ENCODE measurements at places on chromosomes 13 and 19.
A peak's percentile ranks its signal among the peaks of the same experiment; 100 is the strongest.

- no peak for DNase-seq
Measured at GRCh38 chr13:24340608-24340955, 31.2 kb downstream of the C1QTNF9 start.

DNA sequence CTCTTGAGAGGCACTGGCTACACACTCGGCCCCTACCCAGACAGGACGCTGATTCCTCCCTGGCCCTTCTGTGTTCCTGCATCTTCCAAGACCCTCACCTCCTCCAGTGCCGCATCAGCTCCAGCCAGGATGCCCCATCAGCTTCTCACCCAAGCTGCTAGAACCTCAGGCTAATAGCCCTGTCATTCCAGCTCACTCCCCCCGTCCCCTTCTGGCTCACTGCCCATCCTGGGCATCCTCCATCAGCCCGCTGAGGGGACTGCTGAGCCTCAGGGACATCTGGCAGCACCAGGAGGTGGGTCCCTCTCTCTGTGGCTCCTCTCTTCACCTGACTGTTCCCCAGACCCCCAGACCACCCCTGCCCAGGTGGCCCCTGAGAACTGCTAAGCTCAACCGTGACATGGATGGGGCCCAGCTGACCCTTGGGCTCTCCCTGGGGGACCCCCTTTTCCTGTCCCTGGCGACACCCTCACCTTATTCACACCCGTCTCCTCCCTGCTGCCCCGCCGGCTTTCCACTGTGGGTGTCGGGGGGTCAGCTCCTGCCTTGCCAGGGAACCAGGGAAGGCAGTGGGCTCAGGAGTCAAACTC, 4.8 kb downstream of the FFAR3 start:
- DNase-seq = no peak

- no peak for DNase-seq
Measured at GRCh38 chr13:101576455-101576854, 124.0 kb downstream of the ITGBL1 start.

DNA sequence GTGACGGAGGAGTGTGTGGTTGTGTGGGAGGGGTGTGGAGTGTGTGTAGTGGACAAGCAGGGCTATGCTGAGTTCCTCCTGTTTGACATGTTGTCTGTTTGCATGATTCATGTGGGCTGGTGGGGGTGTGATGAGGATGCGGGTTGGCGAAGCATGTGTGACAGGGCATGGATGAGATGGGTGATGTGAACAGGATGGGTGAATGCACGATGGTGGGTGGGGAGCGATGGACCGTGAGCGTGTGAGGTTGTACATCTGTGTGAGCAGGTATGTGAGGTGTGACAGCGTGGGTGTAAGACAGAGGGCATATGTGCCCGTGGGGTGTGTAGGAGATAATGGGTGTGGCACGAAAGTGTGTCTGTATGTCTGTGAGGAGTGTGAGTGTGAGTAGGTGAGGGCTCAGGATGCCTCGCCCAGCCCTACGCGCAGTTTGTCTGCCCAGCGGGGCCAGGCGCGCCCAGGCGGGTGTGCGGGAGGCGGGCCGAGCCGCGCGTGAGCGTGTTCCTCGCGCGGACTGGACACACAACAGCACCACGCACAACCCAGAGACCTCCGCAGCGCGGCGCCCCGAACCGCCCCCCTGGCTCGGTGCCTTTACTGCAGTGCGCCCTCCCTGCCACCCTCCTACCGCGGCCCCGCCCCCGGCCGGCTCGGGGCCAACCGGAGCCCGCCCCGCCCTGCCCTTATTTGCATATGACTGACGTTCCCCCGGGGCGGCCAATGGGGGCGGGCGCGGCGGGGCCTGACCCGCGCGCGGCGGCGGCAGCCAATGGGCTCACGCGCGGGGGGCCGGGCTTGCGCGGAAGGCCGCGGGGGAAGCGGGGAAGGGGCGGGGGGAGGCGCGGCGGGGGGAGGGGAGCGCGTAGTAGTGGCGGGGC, 14.4 kb downstream of the CIC start:
- DNase-seq = peak; percentile 93

- no peak for DNase-seq
Measured at GRCh38 chr13:76697288-76697687, 188.9 kb downstream of the KCTD12 start.

GRCh38 chr13:31431722-31432137, 232.0 kb downstream of the B3GLCT start:
- DNase-seq = peak; percentile 28

DNA sequence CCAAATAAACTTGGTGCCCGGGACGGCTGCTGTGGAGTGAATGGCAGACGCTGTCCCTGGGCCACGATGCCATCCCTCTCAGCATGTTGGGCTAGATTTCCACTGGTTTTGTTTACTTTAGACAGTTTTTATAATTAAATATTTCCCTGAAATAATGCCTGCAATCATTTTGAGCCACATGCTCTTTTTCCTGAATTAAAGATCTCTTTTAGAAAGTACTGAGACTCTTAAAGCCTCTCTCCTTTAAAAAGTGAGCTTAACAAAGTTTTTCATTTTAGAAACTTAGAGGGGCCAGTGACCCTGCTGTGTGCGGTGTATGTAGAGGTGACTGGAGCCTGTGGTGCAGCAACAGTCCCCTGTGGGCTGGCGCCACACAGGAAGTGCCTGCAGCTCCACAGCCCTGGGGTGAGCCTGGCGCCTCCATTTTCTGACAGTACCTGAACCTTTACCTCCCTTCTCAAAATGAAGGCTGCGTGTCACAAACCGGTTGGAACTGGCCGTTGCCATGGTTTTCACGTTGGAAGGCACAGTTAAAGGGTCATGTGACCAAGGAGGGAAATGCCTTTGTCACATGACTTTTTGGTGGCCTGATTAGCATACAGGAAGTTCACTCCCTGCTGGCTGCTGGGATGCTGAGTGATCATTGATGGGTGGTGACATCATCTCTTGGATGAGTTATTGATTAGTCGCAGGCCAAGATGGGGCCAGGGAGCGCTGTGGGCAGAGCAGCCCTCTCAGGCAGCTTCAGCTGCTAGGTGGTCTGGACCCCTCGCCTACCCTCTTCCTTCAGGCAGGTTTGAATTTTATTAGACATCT, 26.3 kb downstream of the TSSK6 start:
- peak; percentile 64 for DNase-seq

- DNase-seq = no peak
Measured at GRCh38 chr13:49185264-49185663, 34.9 kb upstream of the MLNR start.

- no peak for DNase-seq
Measured at GRCh38 chr13:45713721-45714120, 11.6 kb downstream of the CBY2 start.

DNA sequence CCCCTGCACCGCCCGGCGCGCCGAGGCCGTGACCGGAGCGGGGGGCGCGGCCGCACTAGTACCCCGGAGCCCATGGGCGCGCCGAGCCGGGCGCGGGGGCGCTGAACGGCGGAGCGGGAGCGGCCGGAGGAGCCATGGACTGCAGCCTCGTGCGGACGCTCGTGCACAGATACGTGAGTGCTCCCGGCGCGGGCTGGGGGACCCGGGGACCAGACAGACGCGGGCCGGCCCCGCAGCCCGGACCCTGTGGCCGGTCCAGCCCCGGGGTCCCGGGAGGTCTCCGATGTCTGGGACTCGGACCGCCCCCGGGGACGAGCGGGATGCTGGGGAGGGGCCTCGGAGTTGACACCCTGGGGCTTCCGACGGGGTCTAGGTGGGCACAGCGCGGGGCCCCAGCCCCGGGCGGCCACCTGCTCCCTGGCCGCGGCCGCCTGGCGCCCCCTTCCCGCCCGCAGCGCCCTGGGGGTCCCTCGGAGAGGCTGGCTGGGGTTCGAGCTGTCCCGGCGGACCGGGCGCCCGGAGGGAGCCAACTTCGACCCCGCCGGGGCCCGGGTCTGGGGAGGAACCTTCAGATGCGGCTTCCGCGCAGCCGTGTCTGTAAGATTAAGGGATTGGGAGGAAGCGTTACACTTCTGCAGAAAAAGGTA, 568 bp downstream of the ATP11A start:
- no peak for DNase-seq

All from stimulated activated CD8-positive, alpha-beta memory T cell treated with anti-CD3 and anti-CD28 coated beads, Interleukin-7, amount 100 ng/mL, for 1 hour (primary cell).